SK-N-SH treated with all-trans-retinoic acid at 6 μM for 48 hours (cell line): ENCODE measurements at places on chromosomes 5 and 9.

DNA sequence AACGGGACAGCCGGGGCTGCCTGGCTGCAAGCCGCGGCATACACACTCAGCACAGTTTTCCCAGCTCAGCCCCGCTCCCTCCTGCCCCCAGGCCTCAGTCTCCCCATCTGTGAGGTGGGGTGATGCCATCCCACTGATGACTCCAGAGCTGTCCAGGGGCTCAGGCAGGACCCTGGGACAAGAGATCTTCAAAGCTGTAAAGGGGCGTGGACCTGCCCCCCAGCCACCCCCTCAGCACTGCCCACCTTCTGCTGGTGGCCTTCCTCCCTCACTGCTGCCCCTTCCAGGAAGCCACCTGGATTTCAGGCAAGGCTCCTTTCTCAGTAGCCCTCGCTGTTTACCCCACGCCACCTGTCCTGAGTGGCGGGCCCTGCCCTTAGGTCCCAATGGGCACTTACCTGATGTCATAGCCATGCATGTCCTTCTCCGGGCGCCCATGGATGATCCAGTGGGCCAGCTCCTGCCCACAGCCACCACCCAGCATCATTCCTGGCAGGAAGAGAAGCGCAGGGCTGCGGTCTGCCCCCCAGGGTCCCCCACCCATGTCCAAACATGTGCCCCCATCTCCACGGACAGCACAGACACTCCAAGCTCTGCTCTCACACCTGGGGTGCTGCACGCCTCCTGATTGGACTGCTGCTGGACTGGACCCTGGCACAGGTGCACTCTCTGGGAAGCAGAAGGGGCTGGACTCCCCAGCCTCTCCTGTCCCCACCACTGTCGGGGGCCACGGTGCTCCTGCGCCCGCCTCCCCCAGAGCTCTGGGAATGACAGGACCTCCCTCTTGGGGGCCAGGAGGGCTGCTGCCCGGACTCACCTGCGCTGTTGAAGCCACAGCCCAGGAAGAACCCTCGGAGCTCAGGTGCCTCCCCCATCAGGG lies 25.7 kb downstream of the SARDH start:
- ATAC-seq = no peak

- ATAC-seq = no peak
Measured at GRCh38 chr5:37501152-37501551, 122.0 kb downstream of the WDR70 start.

GRCh38 chr9:121727295-121728020 lies 76.0 kb downstream of the DAB2IP start:
- no peak for ATAC-seq

DNA sequence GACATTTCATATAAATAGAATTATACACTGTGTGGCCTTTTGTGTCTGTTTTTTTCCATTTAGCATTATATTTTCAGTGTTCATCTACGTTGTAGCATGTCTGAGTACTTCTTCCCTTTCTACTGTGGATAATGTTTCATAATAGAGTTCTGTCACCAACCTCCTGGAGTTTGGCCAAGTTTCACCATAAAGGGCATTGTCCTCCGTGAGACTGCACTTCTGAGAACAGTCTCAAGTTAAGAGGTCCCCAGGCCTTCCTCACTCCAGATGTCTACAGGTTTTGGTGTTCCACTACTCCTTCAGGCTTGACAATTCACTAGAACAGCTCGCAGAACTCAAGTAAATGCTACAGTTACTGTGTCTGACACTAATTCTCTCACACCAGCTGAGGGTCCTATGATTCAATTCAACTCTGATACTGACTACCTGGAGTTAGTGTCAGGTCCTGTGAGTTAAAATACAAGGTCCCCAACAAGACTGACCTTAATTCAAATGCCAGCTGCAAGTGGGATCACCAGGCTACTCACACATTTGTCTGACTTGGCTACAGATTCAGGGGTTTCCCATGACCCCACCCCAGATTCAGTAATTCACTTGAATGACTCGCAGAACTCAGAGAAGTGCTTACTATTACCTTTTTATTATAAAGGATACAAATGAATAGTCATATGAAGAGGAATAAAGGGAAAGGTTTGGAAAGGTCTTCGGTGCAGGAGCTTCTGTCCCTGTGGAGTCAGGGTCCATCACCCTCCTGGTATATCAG lies 31.1 kb downstream of the SLC35A4 start:
- no peak for ATAC-seq

- ATAC-seq = no peak
Measured at GRCh38 chr5:67971223-67971830, 244.2 kb upstream of the PIK3R1 start.

- no peak for ATAC-seq
Measured at GRCh38 chr5:82365026-82365425, 86.9 kb upstream of the RPS23 start.

DNA sequence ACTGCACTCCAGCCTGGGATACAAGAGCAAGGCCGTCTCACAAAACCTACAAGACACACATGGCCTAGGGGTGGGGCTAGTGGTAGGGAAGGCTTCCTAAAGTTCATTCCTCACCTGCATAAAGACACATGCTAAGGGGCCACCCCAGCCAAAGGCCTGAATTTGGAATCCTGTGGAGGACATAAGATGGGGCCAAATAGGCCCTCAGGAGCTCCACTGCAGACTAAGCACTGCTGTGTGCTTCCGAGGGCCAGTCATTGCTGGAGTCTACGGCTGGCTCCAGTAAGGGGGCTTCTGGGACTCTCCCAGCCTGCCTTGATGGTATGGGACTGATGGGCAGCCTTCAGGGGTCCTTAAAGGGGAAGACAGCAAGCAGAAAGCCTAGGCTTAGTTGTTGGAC lies 5.7 kb downstream of the NOP16 start:
- ATAC-seq = no peak

DNA sequence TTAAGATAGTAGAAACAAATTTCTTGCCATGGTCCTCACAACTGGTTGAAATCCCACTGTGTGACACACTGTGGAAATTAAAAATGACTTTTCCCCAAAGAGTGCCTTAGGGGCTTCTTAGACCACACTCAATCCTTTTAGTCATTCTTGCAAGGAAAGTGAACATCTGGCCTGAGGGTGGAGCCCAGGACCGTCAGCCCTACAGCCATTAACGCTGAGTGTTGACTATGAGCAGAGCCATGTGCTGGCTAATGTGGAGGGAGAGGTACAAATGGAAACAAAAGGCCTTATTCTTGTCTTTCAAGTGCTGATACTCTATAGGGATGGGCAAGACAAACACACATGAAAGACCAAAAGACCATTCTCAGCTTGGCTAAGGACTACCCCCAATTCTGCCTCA lies 456.5 kb downstream of the ZSWIM6 start:
- no peak for ATAC-seq

GRCh38 chr5:142034994-142035393 lies 22.2 kb upstream of the GNPDA1 start:
- no peak for ATAC-seq

- ATAC-seq = no peak
Measured at GRCh38 chr9:8168916-8169438, 369.4 kb upstream of the DMAC1 start.

DNA sequence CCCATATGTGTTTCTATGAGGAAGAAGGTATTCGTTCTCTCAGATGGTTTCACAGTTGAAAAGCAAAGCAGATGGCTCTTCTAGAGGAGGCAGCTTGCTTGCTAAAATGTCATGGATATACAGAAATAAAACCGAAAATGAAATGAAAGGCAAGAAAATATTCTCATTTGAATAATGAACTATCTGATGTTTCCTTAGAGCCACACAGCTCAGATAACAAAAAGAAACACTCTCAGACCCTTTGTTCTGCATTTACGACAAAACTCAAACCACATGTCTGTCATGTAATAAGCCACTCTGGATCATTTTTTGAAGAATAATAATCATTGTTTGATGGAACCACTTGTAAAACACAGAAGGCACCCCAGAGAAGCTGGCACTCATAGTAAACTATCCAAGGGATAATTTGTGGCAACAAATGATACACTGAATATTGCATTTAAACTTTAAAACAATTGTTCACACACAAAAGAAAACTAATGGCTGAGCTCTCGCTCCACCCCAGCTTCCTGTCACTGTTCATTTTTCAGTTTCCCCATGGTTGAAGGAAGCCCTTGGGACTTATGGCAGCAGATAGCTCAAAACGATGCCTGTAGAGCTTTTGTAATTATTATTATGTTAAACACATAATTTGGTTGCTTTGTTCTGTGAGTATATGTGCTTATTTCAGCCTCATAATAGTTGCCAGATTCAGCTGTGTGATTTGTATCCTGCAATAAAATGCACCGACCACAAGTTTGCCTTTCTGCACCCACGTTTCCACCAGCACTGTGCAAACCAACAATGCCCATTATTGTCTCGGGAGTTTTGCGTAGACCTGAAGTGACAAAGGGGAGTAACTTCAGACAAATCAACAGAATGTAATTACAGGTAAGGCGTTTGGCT lies 256.0 kb downstream of the TMEM167A start:
- ATAC-seq = no peak

DNA sequence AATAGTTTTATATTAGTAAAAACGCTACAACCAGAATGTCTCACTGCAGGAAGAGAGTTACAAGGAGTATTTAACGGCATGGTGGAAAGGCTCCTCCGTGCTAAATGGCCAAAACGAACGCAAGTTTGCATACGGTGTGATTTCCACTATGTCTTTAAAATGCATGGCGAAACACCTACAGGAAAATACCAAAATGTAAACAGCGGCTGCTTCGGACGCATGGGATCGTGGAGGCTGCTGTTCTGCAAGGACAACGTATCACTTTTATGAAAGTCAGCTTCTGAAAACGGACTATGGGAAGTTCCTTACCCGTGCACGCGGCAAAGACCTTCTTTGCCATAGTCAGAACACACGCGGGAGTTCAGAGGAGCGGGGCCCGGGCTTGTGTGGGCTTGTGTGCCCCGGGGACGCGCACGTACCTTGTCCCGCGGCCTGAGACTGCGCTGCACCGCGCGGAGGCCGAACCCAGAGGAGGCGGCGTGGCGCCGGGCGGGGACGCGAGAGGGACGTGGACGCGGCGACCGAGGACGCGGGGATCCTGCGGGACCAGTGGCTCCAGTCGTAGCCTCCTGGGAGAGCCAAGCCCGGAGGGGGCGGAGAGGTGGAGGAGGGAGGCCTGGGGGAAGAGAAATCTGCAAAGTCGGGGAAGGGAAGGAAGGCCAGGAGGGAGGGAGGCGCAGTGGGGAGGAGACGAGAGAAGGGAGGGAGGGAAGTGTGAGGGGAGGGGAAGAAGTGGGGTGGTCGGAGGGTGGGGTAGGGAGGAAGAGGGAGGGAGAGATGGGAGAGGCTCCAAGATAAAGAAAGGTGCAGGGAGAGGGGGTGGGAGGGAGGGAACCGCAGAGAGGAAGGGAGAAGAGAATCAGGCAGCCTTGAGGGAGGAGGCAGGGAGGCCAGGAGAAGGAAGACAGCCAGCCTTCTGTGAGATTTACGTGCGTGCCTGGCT lies at the start of gene CMBL:
CMBL (minus strand) TSS at position 697 of the 943 bp plus-strand sequence. CDS start 17,140 bp downstream, outside the sequence.
- peak; percentile 89 for ATAC-seq

DNA sequence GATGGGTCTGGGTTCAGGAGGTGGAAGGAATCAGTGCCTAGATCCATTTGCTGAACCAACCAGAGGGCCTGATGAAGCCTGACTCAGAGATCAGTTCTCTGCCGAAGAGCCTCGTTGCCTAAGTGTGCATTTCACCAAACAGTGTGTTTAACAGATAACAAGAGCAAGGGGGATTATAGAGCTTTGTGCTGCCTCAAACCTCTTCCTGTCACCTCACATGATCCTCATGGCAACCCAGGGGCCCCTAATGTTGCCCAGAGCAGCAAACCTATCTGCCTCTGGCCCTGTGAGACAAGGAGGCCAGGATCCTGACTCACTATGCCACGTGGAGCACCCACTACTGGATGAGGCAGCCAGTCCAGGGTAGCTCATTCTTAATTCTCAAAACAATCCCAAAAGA lies 66.3 kb upstream of the EPB41L4B start:
- no peak for ATAC-seq

- no peak for ATAC-seq
Measured at GRCh38 chr5:177303925-177304391, 359 bp downstream of the PRELID1 start.

DNA sequence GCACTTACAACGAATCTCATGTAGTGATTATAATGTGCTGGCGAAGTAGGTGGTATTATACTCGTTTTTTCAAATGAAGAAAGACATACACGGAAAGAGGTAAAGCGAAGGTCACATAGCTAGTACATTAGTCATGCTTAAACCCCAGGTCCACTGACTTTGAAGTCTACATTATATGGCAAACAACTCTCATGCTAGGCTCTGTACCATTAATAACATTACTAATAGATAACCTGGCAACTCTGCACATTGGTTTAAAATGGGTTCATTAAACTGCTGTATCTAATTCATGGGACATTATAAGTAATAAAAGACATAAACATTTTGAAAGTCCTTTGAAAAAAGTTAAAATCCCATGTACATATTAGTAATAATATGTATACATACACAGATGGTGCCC lies 21.2 kb downstream of the FYB1 start:
- ATAC-seq = no peak

GRCh38 chr9:76395381-76395780 lies 1.2 kb upstream of the RFK start:
- no peak for ATAC-seq

- no peak for ATAC-seq
Measured at GRCh38 chr9:133605856-133606707, 3.1 kb downstream of the FAM163B start.

- ATAC-seq = no peak
Measured at GRCh38 chr9:20189871-20190270, 401.0 kb upstream of the SLC24A2 start.

- ATAC-seq = no peak
Measured at GRCh38 chr5:170629566-170630175, 125.9 kb downstream of the KCNIP1 start.

DNA sequence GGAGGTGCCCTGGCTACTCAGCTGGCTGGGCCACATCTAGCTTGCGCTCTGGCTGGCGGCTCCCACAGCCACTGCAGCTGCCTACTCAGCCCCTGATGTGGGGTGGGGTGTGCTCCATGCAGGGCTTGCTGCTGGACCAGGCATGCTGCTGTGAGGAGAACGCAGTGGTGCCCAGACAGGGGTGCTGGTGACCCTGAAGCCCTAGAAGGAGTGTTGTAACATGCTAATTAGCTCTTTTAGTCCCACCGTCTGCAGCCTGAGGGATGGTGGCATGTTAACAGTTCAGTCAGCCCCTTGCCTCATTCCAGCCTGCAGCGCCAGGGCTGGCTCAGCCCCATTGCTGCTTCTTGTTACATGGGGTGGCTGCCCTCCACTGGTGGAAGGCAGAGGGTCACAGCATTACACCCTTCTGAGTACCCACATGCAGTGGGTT lies 642.3 kb downstream of the DMRTA1 start:
- peak; percentile 80 for ATAC-seq

DNA sequence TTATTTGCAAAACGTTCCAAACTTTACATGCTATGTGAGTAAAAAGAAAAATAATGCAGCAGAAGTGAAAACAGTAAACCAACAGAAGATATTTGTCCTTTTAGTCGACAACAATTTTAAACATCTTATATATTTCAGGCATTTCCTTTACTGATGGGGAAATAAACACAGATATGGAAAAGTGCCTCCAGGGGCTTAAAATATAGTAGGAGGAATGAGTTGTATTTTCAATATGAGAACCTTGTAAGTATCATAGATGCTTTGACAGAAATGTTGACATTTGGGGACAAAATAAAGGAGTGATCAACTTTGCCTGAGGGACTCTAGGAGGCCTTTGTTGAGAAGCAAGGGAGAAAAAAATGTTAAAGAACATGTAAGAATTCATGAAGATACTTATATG lies 1043.5 kb downstream of the CDH12 start:
- no peak for ATAC-seq

GRCh38 chr9:34580358-34580757 lies 9.2 kb downstream of the CNTFR start:
- ATAC-seq = no peak

- ATAC-seq = no peak
Measured at GRCh38 chr5:34610546-34610945, 45.6 kb upstream of the RAI14 start.

- ATAC-seq = no peak
Measured at GRCh38 chr5:58087123-58087522, 372.8 kb downstream of the PLK2 start.

- peak; percentile 71 for ATAC-seq
Measured at GRCh38 chr5:37810311-37810710, 29.5 kb downstream of the GDNF start.
